ENCODE measurements at places on chromosomes 1 and 21.
A peak's percentile ranks its signal among the peaks of the same experiment; 100 is the strongest.

- DNase-seq = no peak
Observed at GRCh38 chr1:17186216-17186909, 18.6 kb upstream of the PADI1 start.

GRCh38 chr21:27021046-27021445 lies 54.2 kb upstream of the ADAMTS5 start:
- DNase-seq = no peak

- DNase-seq = no peak
Observed at GRCh38 chr1:85316321-85316720, 39.9 kb upstream of the BCL10 start.

DNA sequence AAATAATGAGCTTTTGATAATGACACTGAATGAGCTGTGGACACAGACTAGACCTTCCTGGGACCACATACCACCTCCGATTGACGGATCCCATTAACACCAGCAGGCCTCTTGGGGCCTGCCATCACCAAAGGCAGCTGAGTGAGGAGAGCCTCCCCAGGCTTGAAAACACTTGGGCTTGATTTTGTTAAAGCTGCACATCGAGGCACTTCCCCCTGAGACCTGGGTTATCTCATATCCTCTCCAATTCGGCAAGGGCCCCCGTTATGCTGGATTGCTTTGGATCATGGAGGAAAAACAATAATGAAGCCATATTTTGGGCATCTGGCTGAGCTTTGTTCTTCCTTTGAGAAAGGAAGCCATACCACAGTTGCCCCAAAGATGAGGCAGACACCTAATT lies 143.0 kb downstream of the AJAP1 start:
- DNase-seq = peak; percentile 2

DNA sequence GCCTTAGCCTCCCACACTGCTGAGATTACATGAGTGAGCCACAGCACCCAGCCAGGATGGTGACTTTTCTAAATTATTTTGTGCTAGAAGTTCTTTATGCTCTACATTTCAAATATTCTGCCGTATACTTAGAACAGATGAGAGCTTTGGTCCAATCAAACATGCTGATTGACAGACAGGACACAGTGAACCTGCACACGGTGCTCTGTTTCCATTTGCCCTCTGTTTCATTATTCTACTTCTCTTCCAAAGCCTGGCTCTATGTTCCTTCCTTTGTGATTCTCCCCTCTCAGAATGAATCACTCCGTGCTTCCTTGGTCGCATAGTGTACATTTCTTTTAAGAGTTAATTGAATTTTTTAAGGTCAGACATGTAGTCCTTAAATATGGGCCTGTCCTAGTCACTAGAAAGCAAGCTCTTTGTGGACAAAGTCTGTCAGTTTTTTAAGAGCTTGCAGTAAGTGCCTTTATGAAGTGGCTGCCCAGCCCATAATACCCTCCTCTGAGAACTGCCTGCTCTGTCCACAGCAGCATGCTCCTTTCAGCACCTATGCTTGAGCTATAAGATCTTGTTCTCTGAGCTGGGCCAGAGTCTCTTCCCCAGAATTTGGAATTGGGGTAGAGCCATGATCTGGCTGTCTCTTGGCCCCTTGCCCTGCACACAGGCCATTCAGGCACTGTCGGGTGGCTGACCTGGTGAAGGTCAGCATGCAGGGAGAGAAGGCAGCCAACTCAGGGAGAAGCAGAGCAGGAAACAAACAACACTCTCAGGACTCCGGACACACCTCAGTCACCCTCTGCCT lies 66.8 kb upstream of the SLC44A3 start:
- no peak for DNase-seq

- peak; percentile 71 for DNase-seq
Observed at GRCh38 chr1:22428672-22429071, 23.0 kb upstream of the ZBTB40 start.

GRCh38 chr21:35298757-35299156 lies 249.7 kb upstream of the RUNX1 start:
- no peak for DNase-seq

DNA sequence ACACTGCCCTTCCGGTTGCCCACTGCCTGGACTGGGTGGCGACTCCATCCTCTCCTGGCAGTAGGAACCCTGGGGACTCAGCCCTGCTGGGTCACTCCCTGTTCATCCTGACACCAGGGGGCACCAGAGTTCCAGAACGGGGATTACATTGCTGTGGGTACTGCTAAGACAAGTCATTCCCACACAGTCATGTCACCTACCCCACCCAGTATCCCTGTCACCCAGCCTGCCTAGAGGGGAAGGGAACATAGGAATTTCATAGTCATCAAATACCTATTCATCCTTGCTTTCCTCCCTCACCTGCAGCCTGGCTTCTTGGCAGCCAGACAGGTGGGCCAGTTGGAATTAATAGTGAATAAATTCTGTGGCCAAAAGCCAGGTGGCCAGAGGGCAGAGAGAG lies 9.8 kb upstream of the SFN start:
- DNase-seq = peak; percentile 83

DNA sequence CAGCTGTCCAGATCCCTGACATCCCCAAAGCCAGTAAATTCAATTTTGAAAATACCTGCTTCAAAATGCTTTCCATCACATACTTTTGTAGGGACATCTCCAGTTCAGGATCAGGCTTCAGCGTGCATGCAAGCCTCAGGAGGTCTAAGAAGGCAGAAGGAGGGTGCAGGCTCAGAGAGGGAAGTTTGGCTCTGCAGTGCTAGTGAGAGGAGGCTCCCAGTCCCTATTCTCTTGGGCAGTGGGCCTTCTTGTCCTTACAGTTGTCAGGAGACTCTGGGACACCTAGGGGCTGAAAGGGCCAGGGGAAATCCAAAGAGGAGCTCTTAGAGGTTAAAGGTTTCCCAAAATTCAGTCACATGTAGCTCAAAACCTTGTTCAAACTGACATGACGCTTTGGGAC lies 20.1 kb downstream of the ADCY10 start:
- DNase-seq = no peak

- no peak for DNase-seq
Observed at GRCh38 chr1:184825571-184825970, 70.9 kb upstream of the EDEM3 start.

- DNase-seq = no peak
Observed at GRCh38 chr1:162964901-162965300, 103.9 kb upstream of the CCDC190 start.

DNA sequence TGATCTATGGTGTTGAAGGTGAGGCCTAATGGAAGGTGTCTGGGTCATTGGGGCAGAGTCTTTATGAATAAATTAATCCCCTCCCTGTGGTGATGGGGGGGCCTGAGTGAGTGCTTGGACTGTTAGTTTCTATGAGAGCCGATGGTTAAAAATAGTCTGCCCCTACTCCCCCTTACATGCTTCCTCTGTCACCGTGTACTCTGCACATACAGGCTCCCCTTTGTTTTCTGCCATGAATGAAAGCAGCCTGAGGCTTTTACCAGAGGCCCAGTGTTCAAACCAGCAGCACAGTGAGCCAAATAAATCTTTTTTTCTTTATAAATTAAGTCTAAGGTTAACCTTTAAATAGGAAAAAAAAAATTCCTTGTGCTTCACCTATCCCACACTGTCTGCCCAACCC lies 657.0 kb downstream of the AMY1C start:
- no peak for DNase-seq

GRCh38 chr1:158998781-158999161 lies 10.9 kb upstream of the IFI16 start:
- peak; percentile 54 for DNase-seq

DNA sequence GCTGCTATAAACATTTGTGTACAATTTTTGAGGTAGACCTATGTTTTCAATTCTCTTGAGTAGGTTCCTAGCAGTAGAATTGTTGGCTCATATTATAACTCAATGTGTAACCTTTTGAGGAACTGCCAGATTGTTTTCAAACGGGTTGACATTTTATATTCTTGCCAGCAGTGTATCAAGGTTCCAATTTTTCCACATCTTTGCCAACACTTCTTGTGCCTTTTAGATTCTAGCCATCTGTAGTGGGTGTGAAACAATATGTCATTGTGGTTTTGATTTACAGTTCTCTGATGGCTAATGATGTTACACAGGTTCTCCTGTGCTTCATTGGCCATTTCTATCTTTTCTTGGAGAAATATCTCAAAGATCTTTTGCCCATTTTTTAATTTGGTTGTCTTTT lies 36.4 kb downstream of the MAP3K7CL start:
- DNase-seq = no peak

DNA sequence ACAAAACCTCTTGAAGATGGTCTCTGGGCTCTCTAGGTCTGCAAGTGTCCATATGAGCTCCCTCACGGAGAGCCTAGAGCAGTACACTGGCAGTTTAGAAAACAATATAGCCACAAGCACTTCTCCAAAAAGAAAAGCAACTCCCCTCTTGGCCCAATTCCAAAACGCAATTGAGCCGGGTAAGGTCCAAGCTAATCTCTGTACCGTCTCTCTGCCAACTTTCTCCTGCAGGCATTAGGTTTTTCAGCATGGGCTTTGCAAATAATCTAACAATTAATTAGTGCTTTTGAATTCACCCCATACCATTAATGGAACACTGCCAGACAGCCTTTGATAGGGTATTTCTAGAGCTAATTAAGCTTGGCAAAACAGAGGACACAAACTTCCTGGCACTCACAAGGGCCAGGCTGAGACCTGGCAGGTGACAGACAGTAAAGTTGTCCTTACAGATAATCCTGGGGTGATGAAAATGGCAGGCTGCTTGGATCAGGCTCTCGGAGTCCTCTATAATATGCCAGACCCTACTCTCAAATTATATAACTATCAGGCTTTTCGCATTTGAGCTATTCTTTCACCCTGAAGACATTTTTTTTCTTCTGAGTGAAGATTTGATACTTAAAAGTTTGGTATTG lies 39.8 kb downstream of the TGFBR3 start:
- DNase-seq = no peak

DNA sequence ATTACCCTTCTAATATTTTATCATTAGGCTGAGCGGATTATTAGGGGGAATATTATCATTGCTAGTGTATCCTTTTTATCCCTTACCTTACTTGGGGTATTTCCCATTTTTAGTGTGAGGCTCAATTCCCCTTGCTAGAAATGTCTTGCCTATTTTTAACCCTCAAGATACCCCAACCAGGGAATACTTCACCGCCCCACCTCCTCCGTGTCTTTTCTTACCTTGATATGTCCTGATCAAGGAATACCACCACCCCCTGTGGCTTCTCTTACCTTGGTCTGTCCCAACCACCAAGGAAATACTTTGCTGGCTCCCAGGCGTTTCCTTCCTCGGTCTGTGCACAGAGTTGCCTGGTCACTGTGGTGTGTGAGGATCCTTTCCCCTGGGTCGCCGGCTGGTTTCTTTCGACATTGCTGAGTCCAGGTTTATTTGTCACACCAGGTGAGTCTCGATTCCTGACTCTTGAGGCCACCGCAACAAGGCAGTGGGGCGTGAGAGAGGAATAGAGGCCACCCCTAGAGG lies 57.8 kb downstream of the SERINC2 start:
- DNase-seq = no peak

- DNase-seq = no peak
Observed at GRCh38 chr1:182680901-182681567, 3.4 kb downstream of the RGS8 start.

DNA sequence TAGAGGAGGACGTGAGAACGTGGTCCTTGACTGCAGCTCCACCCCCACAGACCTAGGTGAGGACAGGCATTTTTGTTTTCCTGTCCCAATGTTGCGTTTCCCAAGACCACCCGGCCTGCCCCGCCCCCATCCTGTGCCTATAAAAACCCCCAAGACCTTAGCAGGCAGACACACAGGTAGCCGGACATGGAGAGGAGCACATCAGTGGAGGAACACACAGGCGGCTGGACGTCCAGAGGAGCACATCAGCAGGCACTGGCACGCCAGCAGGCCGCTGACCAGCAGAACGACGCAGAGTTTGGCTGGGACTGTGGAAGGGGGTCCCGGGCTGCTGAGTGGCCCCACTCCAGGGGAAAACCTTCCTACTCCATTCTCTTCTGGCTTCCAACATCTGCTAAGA lies 12.7 kb upstream of the HMGCL start:
- DNase-seq = no peak

- no peak for DNase-seq
Observed at GRCh38 chr1:63821091-63822005, 47.5 kb downstream of the ROR1 start.

DNA sequence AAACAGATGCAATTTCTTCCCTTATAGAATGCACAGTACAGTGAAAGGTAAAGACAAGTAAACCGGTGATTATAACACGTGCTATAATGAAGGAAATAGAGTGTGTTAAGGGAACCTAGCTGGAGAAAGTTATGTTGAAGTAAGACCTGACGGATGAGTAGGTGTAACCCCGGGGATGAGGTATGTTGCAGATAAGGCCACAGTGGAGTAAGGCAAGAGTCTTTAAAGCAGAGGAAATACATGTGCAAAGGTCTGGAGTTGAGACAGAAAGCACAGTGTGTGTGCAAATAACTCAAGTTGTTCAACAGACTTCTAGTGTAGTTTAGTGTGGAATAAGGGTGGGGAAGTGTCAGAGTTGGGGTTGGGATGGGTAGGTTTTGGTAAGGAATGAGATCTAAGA lies 2.9 kb downstream of the DBT start:
- DNase-seq = no peak

- no peak for DNase-seq
Observed at GRCh38 chr1:183168308-183168707, 17.8 kb upstream of the LAMC2 start.

- DNase-seq = no peak
Observed at GRCh38 chr1:80293818-80294217, 1287.3 kb upstream of the ADGRL4 start.

DNA sequence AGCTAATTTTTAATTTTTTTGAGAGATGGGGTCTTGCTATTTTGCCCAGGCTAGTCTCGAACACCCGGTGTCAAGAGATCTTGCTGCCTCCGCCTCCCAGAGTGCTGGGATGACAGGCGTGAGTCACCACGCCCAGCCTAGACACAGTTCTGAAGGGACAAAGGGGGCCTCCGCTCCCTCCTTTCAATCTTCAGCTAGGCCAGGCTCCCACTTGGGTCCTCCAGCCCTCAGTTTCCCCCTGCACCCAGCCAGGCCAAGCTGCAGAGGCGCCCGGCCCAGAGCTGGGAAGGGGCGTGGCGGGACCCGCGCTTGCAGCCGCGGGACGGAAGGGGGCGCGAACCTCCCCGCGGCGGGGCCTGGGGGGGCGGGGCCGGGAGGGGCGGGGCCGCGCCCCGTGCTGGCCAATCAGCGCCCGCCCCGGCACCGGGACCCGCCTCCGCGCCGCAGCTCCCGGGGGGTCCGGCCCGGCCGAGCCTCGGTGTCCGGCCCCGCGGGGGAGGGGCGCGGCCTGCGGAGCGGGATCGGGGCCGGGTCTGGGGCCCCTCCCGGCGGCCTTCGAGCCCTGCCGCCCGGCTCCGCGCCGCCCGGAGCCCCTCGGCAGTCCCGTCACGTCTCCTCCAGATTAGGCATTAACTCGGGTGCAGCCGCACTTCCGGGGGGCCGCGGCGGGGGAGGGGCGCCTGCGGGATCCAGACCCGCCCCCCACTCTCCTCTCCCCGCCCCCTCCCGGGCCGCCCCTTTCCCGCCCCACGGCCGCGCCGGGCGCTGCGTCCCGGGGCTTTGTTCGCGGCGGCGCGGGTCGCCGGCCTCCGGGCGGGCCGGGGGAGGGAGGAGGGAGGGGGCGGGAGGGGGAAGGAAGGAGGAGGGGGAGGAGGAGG lies 559 bp upstream of the AGRN start:
- DNase-seq = peak; percentile 95
